ENCODE measurements at places on chromosomes 5 and 9. TPM values are rescaled to one million over a fixed set of nuclear protein-coding genes. Genes with fewer than 3 reads are reported as not detected.

ADAMTS16 gene
- 0.26 TPM for total RNA-seq

DDX4 gene
- not detected for total RNA-seq

PRRC2B gene
- 59.3 TPM for total RNA-seq

LECT2 gene
- not detected for total RNA-seq

RNF224 gene
- not detected for total RNA-seq

PCDHGA4 gene
- 6.7 TPM for total RNA-seq

CDC25C gene
- total RNA-seq: 3.4 TPM

PLCXD3 gene
- not detected for total RNA-seq

DRD1 gene
- total RNA-seq: not detected

DELE1 gene
- 56.1 TPM for total RNA-seq

FKBP15 gene
- total RNA-seq: 35.5 TPM

RHOBTB3 gene
- 344 TPM for total RNA-seq

RANBP3L gene
- 0.76 TPM for total RNA-seq

PAPPA gene
- 16.3 TPM for total RNA-seq

DBH gene
- not detected for total RNA-seq

LCN15 gene
- not detected for total RNA-seq

CTSL gene
- total RNA-seq: 602 TPM
